ENCODE measurements at places on chromosomes 13 and 19.

- no peak for DNase-seq
Observed at GRCh38 chr19:39428283-39429112, 7.3 kb downstream of the RPS16 start.

DNA sequence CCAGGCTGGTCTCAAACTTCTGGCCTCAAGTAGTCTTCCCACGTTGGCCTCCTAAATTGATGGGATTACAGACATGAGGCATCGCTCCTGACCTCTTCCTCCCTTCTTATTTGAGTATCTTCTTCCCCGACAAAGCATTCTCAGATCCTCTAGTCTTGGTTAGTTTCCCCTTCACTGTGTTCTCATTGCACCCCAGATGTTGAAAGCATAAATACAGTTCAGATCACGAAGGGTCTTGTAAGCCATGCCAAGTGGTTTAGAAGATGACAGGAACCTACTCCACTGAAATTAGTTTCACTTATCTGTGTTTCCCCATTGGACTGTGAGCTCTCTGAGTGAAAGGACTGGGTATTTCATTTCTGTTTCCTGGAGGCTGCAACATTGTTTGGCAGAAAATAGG is 100.7 kb downstream of the DGKH start:
- DNase-seq = no peak

DNA sequence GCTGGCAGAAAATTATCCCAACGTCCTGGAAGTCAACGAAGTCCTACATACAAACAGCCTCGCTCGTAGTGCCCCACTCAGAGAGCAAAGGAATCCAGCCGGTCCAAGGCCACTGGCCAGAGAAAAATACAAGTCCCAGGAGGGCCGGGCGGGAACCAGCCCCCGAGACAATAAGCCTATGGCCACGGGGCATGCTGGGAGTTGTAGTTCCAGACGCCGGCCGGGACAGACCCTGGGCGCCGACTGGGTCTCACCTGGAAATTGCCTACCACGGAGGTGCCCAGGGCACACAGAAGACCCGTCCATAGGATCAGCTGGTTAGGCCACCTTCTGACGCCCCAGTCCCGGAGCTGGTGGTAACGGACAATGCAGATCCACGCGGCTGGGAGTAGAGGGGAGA is 5.4 kb downstream of the TMEM150B start:
- DNase-seq = no peak

GRCh38 chr19:49807058-49807903 is 5.8 kb downstream of the FUZ start:
- DNase-seq = no peak

- no peak for DNase-seq
Observed at GRCh38 chr13:98240135-98240534, 63.1 kb upstream of the RNF113B start.

- no peak for DNase-seq
Observed at GRCh38 chr19:1844513-1845124, 3.7 kb downstream of the REXO1 start.
